ENCODE measurements at places on chromosomes 11 and 22.

DNA sequence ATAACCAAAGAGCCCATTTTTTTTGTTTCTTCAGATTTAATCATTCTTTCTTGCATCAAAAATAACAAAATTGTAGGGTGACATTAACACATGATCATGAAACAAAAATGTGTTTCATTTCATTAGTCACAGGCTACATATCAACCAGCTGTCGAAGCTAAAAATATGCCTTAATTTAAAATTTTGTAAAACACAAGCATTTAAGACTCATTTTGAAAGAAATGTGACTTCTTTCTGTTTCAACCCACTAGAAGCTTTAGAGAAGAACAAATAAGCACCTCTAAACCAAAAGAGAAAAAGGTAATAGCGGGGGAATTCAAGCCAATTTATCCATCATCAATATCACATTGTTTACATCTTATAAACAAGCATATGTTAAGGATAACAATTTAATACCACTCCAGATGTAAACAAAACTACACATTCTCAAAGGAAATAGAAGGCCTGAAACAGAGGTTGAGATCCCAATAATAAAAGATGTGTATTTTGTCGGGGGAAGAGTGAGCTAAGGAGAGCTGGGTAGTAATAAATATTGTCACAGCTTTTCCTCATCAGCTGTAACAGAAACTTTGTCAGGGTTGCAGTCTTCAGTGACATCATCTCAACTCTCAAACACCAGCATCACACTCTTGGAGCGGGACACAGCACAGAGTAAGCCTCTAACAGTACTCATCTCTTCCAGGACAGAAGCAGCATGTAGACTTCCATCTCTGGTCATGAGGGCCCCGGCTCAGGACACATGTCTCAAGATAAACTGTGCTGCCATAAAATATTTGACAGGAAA lies 42.0 kb downstream of the ALG9 start:
- DNase-seq = no peak

GRCh38 chr11:120608760-120609211 lies 97.2 kb downstream of the GRIK4 start:
- DNase-seq = no peak

DNA sequence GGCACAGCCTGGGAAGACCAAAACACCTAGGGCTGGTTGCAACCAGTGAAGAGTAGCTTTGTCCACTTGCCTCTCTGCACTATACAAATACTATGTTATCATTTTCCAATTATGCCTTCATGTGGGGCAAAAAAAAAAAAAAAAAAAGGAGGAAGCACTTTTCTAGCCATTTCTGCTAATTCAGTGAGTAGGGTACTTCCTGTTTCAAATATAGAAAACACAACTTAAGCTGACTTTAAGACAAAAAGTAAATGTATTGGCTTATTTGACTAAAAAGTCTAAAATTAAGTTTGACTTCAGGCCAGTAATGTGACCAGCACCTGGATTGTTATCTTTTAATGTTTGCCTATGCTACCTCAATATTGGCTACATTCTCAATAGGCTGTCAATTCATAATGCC lies 15.3 kb downstream of the CCDC73 start:
- no peak for DNase-seq

- DNase-seq = no peak
Measured at GRCh38 chr11:71474141-71474770, 21.3 kb downstream of the NADSYN1 start.

GRCh38 chr22:40181323-40181722 lies 3.6 kb downstream of the TNRC6B start:
- DNase-seq = no peak

All from NCI-H446 (cell line).